Hypothalamus (tissue), 51 donors: ENCODE measurements at places on chromosomes 2 and 18.

- no peak for DNase-seq
Observed at GRCh38 chr2:206457188-206457634, 13.9 kb downstream of the ADAM23 start.

GRCh38 chr18:39051013-39051412, 1485.4 kb upstream of the CELF4 start:
- no peak for DNase-seq

DNA sequence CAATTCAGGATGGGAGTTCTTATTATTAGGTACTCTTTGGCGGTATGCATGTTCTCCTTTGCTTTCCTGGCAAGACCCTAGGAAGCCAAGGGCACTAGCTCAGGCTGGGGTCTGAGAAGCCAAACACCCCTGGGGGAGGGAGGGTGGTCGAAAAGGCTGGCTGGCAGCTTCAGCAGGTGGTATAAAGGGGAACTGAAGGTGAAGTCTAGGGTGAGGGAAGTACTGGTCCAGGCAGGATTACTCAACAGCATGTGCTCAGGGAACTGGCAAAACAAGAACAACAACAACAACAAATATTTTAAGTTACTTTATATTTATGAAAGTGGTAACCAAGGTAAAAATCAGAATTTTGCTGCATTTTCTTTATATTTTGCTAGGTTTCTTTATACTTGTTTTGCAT, 40.7 kb upstream of the PCBP1 start:
- DNase-seq: no peak

GRCh38 chr2:190382851-190383250, 25.3 kb upstream of the MFSD6 start:
- no peak for DNase-seq

GRCh38 chr2:15788455-15788829, 151.9 kb upstream of the MYCN start:
- DNase-seq: no peak

- DNase-seq: no peak
Observed at GRCh38 chr2:217791551-217791950, 211.2 kb downstream of the TNS1 start.

DNA sequence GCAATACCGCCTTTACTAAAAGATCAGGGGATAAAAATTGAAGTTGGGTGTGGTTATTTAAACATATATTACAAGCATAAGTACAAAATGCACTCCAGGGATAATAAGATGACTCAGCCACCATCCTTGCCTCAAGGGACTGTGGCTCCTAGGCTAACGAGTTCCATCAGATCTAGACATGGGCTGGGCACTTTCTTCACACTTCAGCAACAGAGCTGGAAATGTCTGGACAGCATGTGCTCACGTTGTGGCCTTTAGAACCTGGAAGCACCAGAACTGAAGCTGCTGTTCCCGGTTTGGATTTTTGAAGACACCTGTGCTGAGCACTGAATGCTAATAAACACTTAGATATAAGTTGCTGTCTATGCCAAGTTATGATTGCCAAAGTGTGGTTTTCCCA, 384.2 kb upstream of the SALL3 start:
- no peak for DNase-seq

DNA sequence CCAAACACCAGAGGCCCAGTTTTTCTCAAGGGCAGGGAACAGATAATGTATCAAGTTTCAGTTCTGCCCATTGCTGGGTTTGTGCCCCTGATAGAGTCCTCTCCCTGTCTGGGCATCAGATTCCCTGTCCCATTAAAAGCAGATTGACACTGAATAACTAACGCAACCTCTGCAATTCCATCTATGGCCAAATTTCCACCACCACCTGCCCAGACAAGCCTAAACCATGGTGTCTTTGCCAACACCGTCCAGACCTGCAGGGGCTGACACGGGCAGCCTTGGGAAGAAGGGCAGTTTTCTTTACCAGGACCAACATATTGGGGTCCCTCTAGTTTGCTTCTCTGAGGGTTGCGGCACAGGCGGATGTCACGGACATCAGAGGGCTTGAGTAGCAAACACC, 26.4 kb upstream of the PAX8 start:
- no peak for DNase-seq

- no peak for DNase-seq
Observed at GRCh38 chr2:239960929-239961661, 64.0 kb downstream of the NDUFA10 start.

DNA sequence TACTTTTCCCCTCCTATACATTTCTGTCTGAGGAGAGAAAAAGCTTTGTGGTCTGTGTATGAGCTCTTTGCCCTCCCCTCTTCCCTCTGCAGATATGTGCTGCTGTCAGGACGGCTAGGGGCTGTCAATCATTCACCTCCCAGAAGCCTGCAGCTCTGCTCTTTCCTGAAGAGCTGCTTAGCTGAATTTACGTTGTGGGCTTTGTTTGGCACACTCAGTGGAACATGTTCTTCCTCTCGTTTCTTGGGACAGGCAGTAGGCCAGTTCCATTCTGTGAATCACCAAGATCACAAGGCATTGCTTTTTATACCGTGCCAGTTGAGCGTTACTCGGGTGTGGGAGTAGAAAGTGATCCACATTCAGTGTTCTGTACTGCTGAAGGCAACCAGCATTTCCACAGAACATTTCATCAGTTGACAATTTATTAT, 136.7 kb downstream of the LAMA3 start:
- DNase-seq: no peak

GRCh38 chr18:37721544-37722522, 156.2 kb upstream of the CELF4 start:
- DNase-seq: no peak

- no peak for DNase-seq
Observed at GRCh38 chr2:49240608-49241007, 86.3 kb upstream of the FSHR start.

DNA sequence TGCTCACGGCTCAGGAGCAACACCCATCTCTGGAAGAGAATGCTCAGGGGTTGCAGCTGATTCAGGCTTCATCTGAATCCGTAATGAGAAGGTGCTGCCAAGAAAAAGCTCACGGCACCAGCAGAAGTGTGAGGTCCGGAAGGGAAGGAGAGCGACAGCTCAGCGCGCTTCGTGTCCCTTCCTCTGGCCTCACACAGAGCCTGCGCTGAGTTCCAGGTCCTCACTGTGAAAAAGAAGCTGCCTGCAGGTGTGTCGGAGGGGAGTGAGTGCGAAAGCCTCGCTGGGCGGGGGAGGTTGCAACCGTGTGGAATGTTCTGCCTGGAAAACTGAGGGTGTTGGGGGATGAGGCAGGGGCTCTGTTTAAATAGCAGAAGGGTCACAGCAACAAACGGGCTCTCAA, 76.2 kb upstream of the TWIST2 start:
- DNase-seq: no peak

GRCh38 chr2:184824597-184824996, 226.3 kb downstream of the ZNF804A start:
- DNase-seq: no peak

DNA sequence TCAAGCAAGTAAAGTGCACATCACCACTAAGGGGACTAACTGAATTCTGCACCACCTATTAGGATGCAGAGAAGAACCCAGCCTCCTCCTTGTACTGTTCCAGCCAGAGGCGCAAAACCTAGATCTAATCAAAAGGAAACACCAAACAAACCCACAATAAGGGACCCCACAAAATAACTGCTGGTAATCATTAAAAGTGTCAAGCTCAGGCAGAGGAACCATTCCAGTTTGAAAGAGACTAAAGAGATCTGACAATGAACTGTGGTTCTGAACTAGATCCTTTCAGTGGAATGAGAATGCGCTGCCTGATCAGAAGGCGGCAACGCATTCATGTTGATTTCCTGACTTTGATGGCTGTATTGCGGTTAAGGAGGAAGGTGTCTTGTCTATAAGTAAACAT, 16.8 kb downstream of the HDLBP start:
- no peak for DNase-seq

- DNase-seq: no peak
Observed at GRCh38 chr2:169162613-169163012, 93.2 kb downstream of the DHRS9 start.

- DNase-seq: no peak
Observed at GRCh38 chr2:210177769-210178168, 6.6 kb upstream of the KANSL1L start.

GRCh38 chr18:63284827-63285733, 34.5 kb downstream of the BCL2 start:
- DNase-seq: peak; percentile 24

DNA sequence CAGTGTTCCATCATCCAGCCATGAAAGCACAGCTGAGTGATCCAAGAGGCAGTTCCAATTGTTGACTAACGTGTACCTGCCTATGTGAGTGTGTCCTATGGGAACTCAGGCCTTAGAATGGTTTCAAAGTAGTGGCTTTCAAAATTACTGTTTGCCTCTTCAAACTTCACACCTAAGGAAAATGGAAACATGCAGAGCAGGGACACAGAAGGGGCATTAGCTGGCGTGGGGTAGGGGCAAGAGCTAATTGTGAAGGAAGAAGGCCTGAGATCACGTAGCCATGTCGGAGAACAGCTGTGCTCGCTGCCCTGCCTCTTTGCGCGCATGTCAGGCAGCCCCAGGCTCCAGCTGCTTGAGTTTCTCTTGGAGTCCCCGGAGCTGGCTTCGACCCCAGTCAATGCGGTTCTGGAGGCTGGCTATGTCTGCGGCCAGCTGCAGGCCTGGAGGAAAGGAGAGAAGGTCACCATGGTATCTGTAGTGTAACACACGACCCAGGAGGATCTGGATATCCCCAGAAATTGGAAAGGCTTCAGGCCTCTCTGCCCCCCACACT, 3.8 kb upstream of the IMP4 start:
- no peak for DNase-seq

- DNase-seq: no peak
Observed at GRCh38 chr18:44410740-44411139, 269.9 kb upstream of the SETBP1 start.

DNA sequence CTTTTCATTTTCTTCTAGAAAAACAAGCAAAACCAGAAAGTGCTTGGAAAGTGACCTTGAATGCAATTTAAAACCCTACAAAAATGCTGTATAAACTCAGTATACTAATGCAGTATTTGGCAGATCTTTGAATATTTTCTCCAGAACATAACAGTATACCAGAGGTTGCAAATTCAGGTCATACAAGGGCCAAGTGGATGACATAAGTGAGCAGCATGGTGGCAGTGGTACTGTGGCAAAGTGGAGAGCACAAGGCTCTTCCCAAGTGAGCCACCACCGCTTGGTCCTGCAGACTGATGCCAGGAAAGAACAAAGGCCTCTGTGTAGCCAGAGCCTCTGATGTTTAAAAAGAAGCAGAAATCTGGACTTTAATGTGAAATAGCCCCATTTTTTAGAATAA, 33.1 kb downstream of the METTL4 start:
- DNase-seq: peak; percentile 1

- no peak for DNase-seq
Observed at GRCh38 chr2:11377928-11378545, 33.6 kb upstream of the ROCK2 start.

- no peak for DNase-seq
Observed at GRCh38 chr18:59114160-59114559, 25.5 kb upstream of the SEC11C start.

DNA sequence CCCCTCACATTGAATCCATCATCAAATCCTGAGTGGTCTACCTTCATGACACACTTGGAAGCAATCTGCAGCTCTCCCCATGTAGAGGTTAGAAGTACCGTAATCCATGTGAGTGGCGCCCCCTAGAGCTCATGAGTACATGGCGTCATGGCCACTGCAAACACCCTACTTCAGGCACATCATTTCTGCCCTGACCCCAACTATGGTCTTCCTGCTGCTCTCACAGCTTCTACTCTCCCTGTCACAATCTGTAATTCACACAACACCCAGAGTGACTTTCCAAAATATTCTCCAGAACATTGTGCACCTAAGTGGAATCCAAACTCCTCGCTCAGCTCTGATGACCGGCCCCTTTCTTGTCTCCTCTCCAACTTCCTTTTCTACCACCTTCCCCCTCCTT, 141.9 kb downstream of the ANKRD44 start:
- DNase-seq: peak; percentile 40

DNA sequence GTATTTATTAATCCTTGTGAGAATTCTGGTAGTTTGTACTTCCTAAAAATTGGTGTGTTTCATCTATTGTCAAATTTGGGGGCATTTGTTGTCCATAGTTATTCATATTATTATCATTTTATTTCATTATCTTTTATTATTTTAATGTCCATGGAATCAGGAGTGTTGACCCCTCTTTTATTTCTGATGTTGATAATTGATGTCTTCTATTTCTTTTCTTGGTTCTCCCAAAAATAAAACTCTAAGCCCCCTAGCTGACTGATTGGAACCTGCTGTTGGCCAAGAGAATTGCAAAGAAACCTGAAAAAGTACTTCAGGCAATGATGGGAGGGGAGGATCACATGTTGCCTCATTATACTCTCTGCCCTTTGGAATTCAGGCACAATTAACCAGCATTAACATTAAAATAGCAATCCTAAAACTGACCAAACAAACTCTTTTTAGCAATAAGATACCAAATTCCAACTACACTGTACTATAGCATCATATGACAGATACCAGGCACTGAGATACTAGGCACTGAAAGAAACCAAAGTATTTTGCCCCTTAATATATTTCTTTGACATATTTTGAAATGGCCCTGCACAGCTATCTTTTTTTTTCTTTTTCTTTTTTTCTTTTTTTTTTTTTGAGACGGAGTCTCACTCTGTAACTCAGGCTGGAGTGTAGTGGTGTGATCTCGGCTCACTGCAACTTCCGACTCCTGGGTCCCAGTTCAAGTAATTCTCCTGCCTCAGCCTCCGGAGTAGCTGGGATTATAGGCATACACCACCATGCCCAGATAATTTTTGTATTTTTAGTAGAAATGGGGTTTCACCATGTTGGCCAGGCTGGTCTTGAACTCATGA, 1097.2 kb upstream of the CNTNAP5 start:
- DNase-seq: no peak

- no peak for DNase-seq
Observed at GRCh38 chr2:108911401-108911800, 77.6 kb downstream of the EDAR start.

- no peak for DNase-seq
Observed at GRCh38 chr2:203887677-203888076, 20.1 kb downstream of the CTLA4 start.

GRCh38 chr2:215717501-215718381, 281.9 kb upstream of the FN1 start:
- no peak for DNase-seq

- DNase-seq: peak; percentile 9
Observed at GRCh38 chr2:223580951-223581350, 21.2 kb downstream of the SCG2 start.

DNA sequence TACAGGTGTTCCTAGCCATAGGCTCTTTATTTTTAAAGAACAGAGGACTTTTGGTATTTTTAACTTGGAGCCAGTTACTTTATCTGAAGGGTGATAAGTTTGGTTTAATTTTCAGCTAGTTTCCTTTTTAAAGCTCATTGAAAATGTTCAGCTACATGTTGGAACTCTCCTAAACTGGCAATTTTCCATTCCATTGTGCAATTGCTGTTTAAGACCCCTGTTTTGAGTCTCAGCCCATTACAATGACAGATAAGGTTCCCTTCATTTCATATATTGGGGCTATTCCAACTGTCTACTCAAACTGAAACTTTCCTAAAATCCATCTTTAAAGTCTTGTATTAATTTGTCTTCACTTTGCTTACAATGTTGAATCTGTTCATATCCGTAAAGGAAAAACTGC, 11.6 kb downstream of the MAIP1 start:
- DNase-seq: no peak

GRCh38 chr2:7969756-7970515, 711.9 kb upstream of the ID2 start:
- no peak for DNase-seq
